Mammary epithelial cell (primary cell): ENCODE measurements at places on chromosomes 3 and 15.
A peak's percentile ranks its signal among the peaks of the same experiment; 100 is the strongest.

- peak; percentile 58 for DNase-seq
These were observed 42.2 kb upstream of the RASGRF1 start for GRCh38 chr15:79132770-79133169.

DNA sequence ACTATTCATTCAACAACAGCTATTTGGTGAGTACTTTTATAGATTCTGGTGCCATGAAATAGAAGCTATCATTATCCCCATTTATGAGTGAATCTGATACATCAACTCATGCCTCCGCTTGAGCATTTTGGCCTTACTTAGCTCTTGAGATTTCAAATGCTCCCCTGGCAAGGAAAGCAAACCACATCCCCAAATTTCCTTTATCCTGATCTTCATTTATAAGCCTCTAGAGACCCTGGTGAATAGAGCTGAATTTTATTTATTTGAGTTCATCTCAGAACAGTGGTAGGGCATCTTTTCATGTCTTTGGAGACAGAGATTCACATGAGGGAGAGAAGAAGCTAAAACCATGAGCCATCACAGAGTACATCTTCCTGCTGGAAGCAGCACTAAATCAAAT is 317.2 kb downstream of the SLC9A9 start:
- DNase-seq = no peak

DNA sequence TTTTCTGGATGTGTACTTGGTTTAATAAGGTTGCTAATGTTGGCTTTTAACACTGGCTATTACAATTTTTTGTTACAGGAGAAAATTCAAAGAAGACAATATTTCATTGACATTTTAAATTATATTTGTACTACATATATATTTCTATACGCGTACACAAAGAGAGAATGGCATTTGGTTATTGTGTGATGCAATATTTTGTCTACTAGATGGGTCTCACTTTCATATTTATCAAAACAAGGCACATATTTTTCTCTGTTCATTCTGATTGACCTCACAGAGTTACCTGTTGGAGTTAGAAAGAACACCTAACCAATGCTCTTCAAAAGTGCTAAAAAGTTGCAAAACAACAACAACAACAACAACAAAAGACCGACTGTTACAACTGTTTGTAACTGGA is 50.2 kb upstream of the VGLL3 start:
- no peak for DNase-seq

- DNase-seq = peak; percentile 72
These were observed 333.2 kb upstream of the UMPS start for GRCh38 chr3:124397088-124397487.

DNA sequence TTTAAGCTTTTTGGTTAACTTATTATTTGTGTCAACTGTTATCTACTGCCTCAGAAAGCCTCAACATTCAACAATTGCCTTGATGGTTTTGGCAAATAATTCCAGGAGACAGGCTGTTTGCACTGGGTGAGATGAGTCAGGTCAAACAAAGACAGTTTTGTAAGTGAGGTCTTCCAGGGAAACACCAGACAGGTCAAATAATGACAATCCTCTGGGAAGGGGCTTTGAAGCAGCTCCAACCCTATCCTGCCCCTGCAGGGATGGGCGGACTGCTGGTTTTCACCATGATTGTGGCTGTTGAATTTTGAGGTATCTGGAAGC is 79.4 kb upstream of the PRR23E start:
- no peak for DNase-seq

- no peak for DNase-seq
These were observed 62.3 kb upstream of the ARHGEF3 start for GRCh38 chr3:56864090-56864489.

DNA sequence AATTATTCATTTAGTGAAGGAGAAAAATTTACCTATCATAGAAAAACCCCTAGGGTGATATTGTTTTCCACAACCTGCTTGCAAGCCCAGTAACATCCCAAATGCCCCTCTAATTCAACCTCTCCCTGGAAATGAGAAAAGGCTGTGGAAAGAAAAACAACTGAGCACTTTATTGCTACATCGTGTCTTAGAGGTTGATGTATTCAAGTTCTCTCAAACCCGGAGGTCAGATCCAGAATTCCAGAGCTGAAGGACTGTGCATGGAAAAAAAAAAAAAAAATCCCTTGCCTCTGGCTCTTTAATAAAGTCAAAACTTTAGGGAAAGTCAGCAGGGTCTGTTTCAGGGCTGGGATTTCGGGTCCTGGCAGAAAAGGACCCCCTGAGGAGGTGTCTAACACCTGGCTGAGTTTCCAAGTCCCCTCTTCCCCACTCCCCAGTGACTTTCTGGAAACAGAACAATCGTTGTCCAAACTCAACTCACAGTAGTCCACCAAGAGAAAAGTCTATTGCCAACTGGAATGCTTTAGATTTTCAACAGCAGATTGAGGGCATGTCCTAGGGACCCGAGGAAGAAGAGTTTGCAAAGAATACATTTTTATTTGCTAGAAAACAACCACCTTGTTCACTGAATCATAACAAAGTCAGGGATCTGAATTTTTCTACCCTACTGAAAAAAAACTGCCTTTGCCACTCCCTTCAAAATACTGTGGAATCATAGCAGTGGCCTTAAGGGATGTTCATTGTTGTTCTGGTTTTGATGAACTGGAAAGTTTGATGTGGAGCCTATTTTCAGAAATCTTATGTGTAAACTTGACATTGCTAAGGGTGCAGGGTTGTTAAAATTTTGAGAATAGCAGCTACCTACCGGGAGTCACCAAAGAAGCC is 207.5 kb upstream of the ADAMTS9 start:
- no peak for DNase-seq

DNA sequence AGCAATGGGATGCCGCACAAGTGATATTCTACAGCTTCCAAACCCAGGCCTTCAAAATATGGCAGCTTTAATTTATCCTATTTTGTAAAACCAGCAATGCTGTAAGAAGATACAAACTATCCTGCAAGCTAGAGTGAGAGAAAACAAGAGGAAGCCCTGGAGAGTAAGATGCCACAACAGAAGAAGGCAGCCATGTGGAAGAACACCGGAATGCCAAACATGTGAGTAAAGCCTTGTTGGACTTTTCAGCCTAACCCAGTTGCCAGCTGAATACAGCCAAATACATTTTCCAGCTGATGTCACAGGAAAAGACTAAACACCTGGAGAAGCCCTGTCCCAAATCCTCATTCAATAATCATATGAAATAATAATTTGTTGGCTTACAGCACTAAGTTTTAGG is 1115.1 kb upstream of the CADM2 start:
- no peak for DNase-seq

- no peak for DNase-seq
These were observed 17.9 kb upstream of the FAM81A start for GRCh38 chr15:59420108-59420507.

DNA sequence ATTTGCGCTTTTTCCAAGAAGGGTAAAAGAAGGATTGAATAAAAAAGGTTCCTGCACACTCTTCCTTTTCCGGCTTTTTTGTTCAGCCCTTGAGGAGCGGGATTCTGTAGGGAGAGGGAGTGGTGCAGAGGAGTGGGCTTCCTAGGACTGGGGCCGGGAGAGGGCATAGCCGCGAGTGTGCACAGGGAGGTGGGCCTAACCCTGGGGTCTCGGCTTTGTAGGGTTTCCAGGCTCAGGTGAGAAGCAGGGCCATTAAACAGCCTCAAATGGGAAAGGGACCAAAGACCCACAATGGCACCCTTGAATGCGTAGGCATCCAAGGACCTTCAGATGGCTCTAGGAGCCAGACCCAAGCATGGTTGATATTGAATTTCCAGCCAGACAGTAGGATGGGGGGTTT is 35.4 kb upstream of the RAB6B start:
- no peak for DNase-seq

DNA sequence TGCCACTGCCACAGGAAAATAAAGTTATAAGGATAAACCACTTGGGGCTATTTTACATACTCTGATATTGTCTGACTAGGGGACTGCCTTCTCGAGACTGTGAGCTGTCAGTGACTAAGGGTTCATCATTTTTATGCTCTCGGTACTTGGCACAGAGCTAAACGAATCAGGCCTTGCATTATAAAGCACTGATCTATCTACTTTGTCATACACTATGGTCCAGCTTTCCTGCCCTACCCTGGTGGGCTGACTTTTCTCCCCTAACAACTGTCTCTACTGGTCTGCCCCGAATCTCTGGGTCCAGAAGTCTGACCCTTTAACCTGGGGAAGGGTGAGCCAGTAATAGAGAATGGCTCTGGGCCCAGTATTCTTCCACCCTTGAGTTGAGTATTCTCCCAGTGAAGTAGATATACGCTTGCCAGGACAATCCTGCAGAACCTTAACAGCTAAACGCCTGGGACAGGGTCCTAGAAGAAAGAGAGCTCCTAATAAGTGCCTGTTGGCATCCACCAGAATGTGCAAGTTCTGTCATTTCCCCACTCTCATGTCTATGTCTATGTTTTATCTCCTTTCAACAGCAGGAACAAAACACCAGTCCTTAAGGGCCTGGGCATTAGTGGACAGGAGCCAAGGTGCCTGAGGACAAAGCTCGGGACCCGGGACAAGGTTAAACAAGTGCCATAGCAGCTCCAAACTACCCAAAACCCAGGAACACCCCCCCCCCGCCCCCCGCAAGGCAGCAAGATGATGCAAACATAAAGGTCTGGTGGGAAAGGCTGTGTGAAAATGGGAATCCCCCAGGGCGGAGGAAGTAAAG is 1.2 kb downstream of the LARP6 start:
- peak; percentile 91 for DNase-seq

DNA sequence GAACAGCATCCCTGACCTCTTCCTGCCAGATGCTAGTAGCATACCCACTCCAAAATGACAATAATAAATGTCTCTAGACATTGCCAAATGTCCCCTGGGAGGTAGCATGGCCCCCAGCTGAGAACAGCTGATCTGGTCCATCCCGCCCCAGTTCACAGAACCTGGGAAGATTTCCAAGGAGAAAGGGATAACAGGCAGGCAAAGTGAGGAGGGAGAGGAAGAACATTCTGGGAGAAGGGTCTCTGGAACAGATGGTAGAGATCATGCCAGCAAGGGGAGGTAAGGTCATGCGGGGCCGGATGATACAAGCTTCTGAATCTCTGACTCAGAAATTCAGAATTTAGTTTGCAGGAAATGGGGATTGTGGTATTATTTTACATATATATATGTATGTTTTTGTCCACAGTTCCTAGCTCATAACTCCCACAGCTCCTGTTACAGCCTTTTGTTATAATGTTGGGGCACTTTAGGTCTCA is 192.7 kb downstream of the SUCLG2 start:
- no peak for DNase-seq

DNA sequence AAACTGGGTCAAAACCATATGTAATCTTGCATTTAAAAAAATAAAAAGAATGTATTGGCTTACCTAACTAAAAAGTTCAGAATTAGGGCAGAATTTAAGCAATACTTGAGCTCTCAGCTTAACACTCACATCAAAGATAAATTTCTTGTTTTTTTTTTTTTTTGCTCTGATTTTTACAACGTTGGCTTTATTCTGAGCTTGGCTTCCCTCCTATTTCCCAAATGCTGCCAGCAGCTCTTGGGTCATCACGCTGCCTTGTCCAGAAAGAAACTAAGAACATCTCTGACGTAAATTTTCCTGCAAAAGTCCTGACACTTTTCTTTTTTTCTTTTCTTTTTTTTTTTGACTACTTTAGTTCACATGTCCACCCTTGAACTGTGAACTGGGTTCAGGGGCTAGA is 150.6 kb upstream of the TGFBR2 start:
- DNase-seq = no peak

- peak; percentile 60 for DNase-seq
These were observed 28.4 kb downstream of the P3H2 start for GRCh38 chr3:190092250-190092649.

DNA sequence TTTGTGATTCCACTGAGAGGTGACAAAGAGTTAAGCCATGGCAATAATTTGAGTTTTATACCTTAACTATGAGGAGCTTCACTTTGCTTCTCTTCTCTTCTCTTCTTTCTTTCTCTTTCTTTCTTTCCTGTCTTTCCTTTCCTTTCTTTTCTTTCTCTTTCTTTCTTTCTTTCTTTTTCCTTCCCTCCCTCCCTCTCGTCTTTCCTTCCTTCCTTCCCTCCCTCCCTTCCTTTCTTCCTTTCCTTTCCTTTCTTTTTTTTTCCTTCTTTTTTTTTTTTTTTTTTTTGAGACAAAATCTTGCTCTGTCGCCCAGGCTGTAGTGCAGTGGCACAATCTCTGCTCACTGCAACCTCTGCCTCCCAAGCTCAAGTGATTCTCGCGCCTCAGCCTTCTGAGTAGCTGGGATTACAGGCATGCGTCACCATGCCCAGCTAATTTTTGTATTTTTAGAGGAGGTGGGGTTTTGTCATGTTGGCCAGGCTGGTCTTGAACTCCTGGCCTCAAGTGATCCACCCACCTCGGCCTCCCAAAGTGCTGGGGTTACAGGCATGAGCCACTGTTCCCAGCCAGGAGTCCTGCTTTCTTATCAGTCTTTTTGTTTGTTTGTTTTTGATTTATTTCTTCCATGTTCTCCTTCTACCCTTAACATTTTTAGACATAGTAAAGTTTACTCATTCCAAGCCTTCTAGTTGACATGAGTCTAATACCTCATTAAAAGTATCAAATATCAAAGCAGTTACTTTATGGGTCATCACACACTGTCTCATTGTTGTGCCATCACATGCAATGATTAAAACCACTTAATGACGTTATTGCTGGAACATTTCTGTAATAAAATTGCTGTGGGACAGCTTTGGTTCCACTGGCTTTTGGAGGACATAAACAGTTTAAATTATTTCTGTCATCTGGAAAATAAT is 29.9 kb downstream of the SLC49A4 start:
- DNase-seq = peak; percentile 35

DNA sequence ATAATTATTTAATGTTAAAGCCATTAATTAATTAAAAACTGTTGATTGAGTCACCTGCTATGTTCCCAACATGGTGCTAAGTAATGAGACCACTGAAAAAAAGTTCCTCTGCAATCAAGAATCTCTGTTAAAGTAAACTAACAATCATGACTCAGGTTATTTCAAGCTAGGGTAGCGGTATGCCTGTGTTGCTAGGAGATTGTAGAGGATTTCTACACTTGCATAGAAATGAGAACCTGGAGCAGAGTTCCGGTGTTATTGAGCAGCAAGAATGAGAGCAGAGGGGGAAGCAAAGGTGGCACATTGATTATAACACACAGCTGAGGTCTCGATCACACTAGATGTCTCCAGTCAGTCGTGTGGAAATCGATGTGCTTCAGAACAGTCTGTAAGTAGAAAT is 41.4 kb downstream of the C3orf85 start:
- DNase-seq = no peak

GRCh38 chr15:101490408-101490891 is 943 bp upstream of the PCSK6 start:
- no peak for DNase-seq

DNA sequence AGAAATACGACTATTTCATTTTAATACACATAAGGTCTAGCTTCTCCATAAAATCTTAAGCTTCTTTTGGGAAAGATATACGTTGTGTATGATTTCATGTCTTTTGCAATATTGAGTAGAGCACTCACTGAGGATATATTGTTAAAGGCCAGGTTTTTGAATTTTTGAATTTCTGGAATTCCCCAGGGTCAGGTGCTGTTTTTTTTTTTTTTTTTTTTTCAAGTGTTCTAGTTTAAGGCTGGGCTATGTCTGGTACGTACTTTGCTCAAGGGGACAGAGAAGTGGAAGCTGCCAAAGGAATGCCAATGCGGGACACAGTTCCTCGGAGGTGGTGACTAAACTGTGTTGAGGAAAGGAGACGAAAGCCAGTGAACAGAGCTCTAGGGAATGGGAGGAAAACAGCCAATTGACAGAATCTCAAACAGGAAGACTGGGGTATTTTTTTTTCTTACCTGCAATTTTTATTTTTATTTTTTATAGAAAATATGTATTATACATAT is 510.5 kb upstream of the CBLB start:
- no peak for DNase-seq
